Kidney epithelial cell (primary cell): ENCODE measurements at places on chromosomes 6 and 20. TPM values are rescaled to one million over a fixed set of nuclear protein-coding genes. Genes with fewer than 3 reads are reported as not detected.

SEL1L2 gene
- not detected in 2 replicates for total RNA-seq

DNA sequence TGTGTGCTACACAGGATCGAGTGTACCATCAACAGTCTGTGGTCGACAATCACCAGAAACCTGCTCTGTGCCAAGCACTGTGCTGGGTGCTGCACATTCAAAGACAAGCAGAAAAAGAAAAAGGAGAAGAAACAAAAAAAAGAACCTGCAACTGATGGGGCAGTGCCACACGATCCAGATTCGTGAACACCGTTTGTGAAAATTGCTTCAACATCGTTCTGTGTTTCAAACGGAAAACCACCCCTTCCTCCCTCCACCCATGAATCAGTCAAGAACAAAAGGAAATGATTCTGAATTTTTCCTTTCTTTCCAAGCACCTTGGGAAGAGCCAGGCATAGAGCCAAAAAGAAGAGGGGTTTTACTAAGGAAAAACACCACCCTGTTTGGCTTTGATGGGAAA is 129.2 kb upstream of the ARID1B start:
- DNase-seq: no peak

GRCh38 chr6:33156964-33157363 is 35.3 kb downstream of the COL11A2 start:
- DNase-seq: no peak

DNA sequence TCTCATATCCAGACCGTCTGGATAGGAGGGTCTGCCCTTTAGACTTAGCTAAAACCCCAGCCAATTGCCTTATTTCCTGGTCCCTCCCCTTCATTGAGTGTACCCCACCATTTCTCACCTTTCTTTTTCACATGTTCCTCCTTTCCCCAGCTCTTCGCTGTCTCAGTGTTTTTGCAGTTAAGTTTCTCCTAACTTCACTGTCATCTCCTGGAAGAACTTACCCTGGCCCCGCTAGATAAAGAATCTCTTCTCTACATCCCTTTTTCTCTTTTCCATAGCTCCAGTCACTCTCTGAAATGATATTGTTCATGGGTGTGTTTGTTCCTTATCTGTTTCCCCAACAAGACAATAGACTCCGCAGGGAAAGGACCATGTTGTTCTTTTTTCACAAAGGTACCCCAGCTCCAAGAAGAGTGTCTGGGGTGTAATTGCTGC is 208.8 kb downstream of the TSHZ2 start:
- DNase-seq: no peak
